ENCODE measurements at places on chromosomes 4 and X.

GRCh38 chr4:174217273-174218126, 66.0 kb downstream of the FBXO8 start:
- DNase-seq: peak; percentile 4

- DNase-seq: no peak
Observed at GRCh38 chr4:82069883-82070638, 303.7 kb downstream of the HNRNPD start.

- DNase-seq: peak; percentile 67
Observed at GRCh38 chr4:159298502-159298901, 195.6 kb downstream of the RAPGEF2 start.

DNA sequence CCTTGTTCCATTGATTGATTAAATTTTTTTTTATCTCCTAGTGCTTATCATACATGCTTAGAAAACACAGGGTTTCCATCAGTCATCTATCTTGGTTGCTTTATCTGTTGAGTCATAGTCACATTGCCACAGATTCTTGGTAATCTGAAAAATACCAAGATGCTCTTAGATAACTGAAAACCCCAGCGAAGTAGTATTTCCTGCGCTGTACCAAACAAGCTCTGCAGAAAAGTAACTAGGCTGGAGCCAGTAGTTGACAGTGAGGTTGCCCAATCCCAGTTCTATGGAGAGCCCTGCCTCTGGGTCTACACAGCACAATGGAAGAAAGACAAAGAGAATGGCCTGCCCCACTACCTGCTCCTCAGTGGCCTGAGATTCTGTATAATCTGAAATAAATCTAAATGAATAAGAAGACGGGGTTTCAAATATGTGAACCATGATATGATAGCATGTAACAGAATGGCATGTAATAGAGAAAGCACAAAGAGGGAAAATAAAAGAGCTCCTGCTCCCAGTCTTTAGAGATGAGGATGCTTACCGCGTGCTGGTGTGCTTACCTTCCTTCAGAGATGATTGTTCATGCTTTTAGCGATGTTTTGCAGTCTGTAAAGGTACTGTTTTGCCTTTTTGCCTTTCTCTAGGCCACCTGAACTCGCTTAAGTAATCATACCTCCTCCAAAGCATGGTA, 55.3 kb upstream of the RAPGEF2 start:
- no peak for DNase-seq

GRCh38 chr4:144831971-144832370, 186.0 kb downstream of the HHIP start:
- DNase-seq: no peak

DNA sequence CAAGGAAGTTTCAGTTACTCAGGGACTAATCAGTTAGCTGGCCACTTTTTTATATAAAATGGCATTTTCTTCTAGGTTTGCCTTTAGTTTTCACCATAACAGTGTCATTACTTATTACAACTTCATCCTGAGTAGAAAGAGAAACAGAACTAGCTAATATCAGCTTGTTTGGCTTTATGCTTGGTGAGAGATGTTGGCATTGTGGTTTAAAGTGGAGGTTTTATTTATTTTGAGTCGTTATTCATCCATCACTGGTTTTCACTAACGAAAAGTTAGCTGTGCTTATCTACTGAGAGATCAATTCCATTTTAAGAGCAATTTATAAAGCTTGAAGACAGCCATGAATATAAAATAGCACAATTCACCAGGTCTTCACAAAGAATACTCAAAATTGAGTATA, 714.5 kb downstream of the GRID2 start:
- no peak for DNase-seq

DNA sequence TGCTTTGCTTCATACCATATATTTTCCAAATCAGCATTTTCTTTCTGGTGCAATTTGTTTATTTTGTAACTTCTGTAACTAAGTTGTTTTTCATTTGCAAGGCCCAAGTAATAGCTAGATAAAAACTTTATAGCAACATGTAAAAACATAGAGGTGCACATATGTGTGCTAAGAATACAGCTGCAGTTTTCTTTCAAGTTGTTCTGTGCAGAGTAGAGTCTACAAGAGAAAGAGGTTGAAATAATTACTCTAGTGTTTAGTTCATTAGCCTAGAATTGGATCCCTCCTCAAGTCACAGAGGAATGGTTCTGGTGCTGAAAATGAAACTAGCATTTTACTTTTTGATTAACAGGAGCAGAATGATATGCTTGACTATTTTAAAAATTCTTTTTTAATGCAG, 32.2 kb upstream of the PDLIM5 start:
- no peak for DNase-seq

Data from AG04449 (cell line).